ENCODE measurements at places on chromosomes 2 and 18. TPM values are rescaled to one million over a fixed set of nuclear protein-coding genes. Genes with fewer than 3 reads are reported as not detected.

Gene ZNF514
- 6.3 TPM for total RNA-seq

Gene RAD51AP2
- total RNA-seq, result not detected

Gene COL6A3
- total RNA-seq, result 6.6 TPM

Gene KLHL14
- 0.39 TPM for total RNA-seq

Gene GALR1
- total RNA-seq, result not detected

Gene QPCT
- 3.9 TPM for total RNA-seq

Gene RALB
- total RNA-seq, result 182 TPM

Gene SULT1C4
- total RNA-seq, result 114 TPM

Gene UGT1A9
- total RNA-seq, result not detected

Gene SKA1
- total RNA-seq, result 2.9 TPM

DNA sequence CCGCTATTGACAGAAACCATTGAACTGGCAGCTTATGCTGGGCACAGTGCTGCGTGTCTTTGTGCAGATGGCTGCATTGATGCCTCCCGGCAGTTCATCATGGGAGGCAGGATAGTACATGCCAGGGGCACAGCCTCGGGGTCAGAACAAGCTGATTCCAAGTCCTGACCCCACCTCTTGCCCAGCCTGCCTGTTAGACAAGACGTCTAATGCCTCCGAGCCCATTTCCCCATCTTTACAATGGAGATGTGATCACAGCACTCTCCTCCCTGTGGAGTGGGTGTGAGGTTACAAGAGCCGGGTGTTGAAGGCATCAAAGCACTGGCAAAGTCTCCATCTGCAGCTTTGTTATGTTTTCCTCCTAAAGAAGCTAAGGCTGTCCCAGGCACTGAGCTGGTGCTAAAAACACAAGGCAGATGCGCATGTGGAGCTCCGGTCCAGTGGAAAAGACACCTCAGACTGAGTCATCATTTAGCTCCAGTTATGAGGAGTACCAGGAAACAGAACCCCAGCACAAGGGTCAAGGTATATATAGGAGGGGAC, 125.7 kb upstream of the EPAS1 start:
- DNase-seq, result peak; percentile 62

GRCh38 chr2:3102081-3102921, 275.3 kb downstream of the EIPR1 start:
- DNase-seq, result no peak

DNA sequence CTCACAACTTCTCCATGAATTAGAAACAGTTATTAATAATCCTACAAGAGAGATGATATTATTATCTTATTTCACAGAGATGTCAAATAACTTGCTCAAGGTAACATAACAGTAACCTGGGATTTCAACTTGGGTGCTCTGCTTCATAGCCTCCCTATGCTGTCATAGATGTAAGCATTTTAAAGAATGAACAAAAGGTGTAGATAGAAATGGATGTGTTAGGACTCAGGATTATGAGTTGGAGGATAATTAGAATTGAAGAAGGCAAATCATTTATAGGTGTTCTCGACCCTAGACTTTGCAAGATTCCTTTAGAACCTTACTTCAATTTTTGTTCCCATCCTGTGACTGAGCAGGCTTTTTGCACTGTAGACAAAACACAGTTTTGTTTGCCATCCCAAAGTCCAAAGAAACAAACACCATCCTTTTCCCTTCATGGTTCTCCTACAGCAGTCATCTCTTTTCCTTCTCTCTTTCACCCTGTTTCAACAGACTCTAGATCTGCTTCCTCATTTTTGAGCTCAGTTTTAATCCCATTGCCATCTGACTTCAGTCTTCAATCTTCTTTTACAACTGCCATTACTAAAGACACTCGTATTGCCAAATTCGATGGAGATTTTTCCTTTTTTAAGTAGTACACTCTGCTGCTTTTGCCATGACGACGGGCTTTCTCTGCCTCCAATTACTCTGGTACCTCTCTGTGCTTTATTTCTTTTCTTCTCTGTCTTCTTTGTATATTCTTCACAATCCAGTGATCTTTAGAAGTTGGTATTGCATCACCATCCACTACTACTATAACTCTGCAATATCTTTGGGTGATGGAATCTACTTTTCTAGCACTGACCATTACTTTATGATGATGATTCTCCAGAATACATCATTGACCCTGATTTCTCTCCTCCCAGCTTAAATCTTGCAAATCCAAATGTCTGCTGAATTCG, 4.5 kb downstream of the HNMT start:
- DNase-seq, result no peak

DNA sequence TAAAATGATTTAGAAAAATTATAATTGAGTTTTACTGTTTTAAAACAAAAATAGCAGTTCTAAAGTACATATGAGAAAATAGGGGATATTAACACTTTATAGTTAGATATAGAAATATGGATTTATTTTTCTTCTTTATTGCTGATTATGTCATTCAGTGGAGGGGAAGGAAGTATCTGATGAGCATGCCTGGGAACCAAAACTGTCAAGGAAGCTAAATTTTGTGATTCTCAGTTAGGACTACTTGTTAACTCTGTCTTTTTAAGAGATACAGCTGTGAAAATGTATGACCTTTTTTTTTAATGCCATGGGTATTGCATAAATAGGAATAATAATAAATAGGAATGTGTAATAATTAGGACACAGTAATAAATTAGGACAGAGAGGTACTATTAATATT, 44.8 kb downstream of the ITGAV start:
- no peak for DNase-seq

DNA sequence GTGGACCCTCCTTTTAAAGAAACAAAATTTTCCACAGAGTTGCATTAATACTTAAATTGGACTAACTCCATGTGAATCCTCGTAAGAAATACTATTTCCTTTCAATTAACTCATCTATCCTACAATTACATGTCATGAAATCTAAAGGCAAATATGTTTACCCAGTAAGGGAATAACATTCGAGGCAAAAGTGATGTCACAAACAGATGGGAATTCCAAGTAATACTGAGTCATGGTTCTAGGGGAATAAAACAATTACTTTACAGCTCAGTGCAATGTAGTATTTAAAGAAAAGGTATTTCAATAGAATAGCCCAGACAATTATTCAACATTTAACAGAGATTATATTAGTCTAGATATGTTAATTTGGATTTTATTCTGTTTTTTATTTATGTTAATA, 205.8 kb downstream of the ZNF385B start:
- no peak for DNase-seq

DNA sequence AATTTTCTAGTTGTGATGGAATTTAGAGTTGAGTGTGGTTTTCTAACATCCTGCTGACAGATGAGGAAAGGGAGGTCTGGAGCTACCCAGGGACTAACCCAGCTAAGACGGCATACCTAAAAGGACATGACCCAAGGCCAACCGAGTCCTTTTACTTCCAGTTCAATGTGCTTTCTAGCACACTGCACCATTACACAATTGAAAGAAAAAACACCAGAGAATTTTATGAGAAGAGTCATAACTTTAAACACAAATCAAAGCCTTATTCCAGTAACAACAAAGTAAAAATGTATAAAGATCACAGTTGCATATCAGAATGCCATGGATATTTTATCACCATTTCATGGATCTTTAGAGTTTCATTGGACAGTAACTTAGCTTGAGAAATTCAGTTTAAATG, 480.3 kb downstream of the MEIS1 start:
- no peak for DNase-seq

DNA sequence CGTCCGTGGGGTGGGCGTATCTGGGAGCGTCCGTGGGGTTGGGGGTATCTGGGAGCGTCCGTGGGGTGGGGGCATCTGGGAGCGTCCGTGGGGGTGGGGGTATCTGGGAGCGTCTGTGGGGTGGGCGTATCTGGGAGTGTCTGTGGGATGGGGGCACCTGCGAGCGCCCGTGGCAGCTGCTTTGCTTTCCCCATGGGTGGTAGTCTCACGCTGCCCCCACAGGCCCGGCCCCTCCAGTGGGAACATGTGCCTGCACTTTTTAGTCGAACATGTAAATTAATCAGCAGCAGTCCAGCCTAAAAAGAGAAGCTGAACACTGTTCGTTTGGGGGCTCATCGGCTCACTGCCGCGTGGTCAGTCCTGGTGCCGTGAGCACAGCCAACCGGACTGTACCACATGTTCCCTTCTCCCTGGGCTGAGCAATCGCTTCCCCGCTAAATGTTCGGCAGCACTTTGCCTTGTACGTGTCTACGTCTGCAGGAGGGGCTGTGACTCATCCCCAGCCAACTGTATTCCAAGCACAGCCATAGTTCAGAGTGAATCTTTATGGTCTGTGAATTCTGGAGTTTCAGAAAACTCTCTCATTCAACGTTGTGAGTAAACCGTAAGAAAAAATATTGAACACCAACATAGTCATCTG, 271.5 kb downstream of the AGAP1 start:
- peak; percentile 15 for DNase-seq

DNA sequence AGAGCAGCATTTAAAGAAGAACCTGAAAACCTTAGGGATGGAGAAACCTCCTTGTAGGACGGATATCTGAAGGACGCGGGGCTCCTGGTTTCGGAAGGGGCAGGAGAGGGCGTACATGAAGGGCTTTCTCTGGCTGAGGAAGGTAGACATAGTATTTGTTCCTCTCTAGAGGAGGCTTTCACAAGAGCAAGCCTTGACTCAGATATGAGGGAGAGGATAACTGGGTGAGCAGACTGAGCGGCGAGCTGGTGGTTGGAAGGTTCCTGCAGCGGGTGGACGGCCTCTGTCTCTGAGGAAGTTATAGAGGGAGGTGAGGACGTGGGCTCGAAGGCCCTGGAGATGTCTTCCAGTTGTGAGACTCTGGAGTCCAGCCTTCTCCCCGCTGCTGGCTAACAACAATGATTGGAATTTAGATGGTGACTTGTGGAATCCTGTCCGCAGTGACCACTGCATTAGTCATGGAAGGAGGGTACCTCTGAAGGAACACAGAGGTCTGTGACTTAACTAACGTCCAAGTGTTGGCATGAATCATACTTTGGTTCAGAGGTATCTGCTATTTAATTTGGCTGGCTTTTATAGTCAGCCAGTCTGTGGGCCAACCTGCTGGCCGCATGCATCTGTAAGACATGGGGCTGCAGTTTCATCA, 80.9 kb downstream of the ASAP2 start:
- peak; percentile 94 for DNase-seq

- no peak for DNase-seq
Measured at GRCh38 chr2:24919037-24919505, 966 bp downstream of the ADCY3 start.

- peak; percentile 39 for DNase-seq
Measured at GRCh38 chr18:58135701-58136331, 91.8 kb downstream of the NEDD4L start.

- DNase-seq, result peak; percentile 96
Measured at GRCh38 chr2:55364189-55365055, 55.2 kb downstream of the CCDC88A start.

All from dermis microvascular lymphatic vessel endothelial cell (primary cell).